ELR (cell line): ENCODE measurements at places on chromosomes 3 and 15.
A peak's percentile ranks its signal among the peaks of the same experiment; 100 is the strongest.

DNA sequence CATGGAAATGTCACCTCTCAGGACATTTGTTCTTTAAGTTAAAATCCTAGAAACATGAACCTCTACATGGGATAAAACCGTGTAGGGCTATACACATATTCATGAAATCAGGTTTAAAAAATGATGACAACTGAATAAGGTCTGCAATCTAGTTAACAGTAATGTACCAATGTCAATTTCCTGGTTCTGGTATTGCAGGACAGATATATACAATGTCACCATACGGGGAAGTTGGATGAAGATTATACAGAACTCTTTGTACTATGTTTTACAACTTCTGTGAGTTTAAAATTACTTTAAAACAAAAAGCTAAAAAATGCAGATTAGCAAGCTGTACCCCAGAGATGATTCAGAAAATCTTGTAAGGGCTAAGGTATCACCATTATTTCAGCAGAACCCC, 6.7 kb downstream of the CNTN3 start:
- DNase-seq: no peak

GRCh38 chr15:83322061-83322460, 37.6 kb upstream of the BNC1 start:
- peak; percentile 55 for DNase-seq

DNA sequence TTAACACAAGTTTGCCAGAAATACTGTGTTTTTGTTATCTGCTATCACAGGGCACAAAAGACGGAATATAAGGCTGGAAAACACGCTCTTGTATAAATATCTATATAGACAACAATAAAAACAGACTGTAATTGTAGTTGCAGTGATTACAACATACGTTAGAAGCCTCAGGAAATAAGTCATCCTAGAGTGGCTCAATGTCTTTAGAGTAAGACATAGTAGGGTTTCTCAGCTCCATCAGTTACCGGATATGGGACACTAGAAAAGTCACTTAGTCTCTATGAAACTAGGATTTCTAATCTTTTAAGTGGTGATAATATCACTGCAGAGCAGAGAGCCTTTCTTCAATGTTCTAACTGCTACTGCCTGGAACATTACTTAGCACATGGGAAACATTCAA, 208.8 kb downstream of the STAG1 start:
- DNase-seq: peak; percentile 78

- no peak for DNase-seq
These were observed 109.7 kb downstream of the TBC1D2B start for GRCh38 chr15:77967798-77968197.

DNA sequence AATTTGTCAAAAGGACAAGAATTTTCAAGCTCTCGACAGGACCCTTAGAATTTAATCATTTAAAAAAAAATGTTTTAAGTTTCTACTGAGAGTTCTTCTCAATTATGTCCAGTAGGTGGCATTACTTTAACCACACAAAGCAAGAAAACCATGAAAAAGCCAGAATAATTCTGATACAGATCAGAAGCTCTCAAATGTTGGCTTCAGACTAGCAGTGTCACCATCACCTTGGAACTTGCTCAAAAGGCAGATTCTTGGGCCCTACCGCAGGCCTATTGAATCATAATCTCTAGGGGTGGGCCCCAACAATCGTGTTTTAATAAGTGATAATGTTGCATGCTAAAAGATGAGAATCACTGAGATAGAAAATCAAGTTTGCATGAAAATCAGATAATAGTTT, 99.5 kb upstream of the KCNMB2 start:
- peak; percentile 53 for DNase-seq

GRCh38 chr3:184133840-184134745, 1.1 kb upstream of the EIF2B5 start:
- peak; percentile 90 for DNase-seq

DNA sequence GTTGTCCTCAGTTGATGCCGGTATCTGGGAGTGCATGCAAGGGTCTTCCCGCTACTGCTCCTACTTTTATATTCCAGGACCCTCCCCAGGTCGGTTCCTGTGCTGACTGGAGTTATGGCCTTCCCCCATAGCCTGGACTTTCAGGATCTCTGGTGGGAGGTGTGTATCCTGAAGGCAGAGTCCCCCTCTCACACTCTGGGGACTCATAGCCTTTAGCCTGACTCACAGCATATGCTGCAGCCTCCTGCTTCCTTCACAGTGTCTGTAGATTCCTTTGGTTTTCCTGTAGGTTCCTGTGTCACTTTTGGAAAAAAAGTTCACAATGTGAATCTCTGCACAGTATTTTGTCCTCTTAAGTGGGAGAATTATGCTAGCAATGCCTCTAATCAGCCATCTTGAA, 180.6 kb upstream of the RBMS3 start:
- peak; percentile 7 for DNase-seq

DNA sequence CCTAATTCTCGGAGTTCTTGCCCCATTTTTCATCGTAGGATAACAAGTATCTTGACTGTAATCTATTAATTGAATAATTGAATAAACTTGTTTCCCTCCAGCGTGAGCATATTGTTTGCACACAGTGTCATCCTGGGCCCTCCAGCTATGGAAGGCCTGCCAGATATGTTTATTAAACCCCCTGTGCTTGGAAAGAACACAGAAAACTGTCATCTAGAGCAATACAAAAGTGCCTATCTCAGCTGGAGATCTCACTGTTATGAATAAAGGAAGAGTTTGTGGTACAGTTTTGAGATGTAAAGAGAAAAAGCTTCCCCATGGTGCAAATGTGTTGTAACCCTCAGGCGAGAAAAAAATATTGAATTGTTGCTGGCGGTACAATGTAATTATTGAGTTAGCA, 405.9 kb downstream of the SOX2 start:
- DNase-seq: no peak

DNA sequence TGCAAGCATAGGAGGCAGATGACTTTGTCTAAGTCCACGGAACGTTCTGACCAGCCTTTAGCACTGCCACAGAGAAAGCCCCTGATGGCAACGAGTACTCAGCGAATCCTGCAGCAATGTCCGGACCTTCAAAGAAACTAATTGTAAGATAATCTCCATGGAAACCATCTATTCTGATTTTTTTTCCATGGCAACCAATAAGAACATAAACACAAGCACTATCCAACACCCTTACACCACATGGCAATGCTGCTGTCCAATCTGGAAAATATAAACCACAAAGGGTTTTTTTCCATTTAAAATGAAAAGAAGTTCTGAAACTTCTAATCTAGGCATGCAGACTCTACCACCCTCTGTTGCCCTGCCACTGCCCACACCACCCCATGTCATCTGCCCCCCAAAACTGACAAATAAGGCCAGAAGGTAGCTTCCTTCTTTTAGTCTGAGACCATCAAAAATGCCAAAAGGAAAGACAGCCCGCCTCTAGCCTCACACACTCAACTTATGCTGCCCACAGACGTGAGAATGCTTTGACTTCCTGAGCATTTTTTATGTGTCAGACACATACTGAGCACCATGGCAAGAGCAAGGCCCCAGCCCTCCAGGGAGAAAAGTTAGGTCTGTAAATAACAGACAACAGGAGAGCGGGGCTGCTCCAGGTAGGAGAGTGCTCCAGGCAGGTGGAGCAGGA, 44.5 kb downstream of the POC1A start:
- no peak for DNase-seq

DNA sequence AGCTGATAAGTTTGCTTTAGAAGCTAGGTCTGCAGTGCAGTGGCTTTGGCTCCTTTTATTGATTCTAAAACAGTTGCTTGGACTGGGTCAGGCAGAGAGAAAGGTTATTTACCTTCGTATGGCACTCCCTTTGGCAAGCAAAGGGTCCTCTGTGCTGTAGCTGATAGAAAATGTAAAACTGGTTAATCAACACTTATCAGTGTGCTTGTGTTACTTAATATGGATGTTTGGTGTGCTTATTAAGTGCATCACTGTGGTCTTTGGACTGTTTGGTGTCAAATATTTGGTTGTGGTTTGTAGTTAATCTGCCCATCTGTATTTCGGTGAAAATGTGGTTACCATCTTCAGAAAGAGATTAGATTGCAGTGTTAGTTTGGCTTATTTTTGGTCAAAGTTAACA, 16.0 kb downstream of the UBE2E2 start:
- no peak for DNase-seq

- peak; percentile 70 for DNase-seq
These were observed 48.5 kb downstream of the ITGA11 start for GRCh38 chr15:68383161-68384074.

GRCh38 chr3:138079901-138080300, 35.5 kb downstream of the DZIP1L start:
- DNase-seq: peak; percentile 12

- DNase-seq: no peak
These were observed 548.4 kb downstream of the EDEM1 start for GRCh38 chr3:5735896-5736295.

GRCh38 chr3:111617912-111618601, 22.9 kb upstream of the ZBED2 start:
- DNase-seq: peak; percentile 24

- no peak for DNase-seq
These were observed 158.6 kb downstream of the THSD4 start for GRCh38 chr15:71273731-71274447.

- peak; percentile 20 for DNase-seq
These were observed 18.4 kb upstream of the RPLP1 start for GRCh38 chr15:69434238-69434637.

DNA sequence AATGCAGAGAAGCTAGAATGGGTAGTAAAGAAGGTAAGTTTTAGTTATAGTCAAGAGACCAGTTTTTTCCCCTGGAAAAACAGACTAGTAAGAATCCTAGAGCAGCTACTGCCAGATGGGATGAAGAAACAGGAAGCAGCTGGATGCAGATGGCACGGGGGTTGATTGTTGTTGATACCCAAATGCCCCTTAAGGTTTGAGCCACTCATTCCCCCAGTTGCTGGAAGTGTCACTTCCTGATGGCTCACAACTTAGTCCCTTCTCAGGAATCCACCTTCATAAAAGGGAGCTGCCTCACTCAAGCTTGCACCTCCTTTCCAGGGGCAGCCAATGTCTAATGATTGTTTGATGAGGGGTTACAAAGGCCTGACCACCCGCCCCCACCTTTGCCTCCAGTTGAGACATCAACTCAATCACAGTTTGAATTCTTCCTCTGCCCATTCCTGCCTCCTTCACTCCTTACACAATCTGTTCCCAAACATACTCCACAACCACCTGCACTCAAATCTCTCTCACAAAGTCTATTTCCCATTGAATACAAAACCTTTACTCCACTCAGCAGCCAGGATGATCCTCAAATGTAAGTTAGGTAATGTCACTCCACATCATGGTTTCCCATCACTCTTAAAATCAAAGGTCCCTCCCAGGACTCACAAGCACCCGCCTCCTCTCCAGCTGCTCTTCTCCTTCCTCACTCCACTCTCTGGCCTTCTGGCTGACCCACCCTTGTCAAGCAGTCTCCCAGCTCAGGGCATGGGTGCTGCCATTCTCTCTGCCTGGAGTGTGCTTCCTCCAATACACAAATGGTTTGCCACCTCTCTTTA, 450.1 kb upstream of the THBS1 start:
- peak; percentile 65 for DNase-seq

GRCh38 chr3:143784446-143784845, 63.8 kb downstream of the SLC9A9 start:
- DNase-seq: no peak

DNA sequence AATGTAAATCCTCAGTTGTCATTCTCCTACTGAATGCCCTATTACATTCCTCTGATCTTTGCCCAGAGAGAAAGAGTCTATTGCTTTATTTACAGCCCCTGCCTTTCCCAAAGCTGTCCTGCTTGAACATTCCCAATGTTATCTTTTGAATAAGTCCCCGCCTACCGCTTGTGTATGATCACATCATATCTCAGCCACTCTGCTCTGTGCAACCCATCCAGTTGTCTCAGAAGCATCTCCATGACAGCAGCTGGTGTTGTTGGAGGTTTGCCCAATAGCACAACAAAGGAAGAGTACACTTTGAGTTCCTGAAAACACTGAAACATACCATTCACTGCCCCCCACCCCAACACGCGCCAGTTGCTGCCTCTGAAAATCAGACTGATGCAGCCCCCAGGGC, 22.0 kb upstream of the FAM3D start:
- no peak for DNase-seq

- no peak for DNase-seq
These were observed 9.5 kb upstream of the PAK6 start for GRCh38 chr15:40229316-40229715.

DNA sequence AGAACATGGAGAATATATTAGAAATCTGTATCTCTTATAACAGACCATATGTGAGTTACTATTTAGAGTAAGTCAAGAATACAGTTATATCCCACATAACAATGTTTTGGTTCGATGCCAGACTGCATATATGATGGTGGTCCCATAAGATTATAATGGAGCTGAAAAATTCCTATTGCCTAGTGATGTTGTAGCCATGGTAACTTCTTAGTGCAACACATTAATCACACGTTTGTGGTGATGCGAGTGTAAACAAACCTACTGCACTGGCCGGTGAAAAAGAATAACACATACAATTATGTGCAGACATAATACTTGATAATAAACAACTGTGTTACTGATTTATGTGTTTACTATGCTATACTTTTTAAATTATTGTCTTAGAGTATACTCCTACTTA, 69.8 kb upstream of the MNS1 start:
- peak; percentile 1 for DNase-seq

DNA sequence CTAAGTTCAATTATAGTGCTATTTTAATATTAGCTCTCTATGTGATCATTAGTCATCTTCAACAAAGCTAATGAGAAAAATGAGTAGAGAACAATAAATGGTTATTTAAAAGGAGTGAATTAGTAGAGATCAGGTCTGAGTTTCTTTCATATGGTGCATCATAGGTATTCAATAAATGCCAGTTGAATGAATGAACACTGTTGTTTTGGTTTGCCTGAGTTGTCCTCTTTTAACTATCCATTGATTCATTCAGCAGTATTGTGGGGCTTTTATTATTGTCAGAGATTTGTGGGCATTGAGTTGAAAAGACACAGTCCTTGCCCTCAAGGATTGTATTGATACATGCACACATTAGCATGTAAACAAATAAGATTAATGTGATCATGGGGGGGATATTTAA, 88.2 kb downstream of the AGBL1 start:
- DNase-seq: no peak

GRCh38 chr3:43733459-43734384, 43.0 kb downstream of the ABHD5 start:
- no peak for DNase-seq

DNA sequence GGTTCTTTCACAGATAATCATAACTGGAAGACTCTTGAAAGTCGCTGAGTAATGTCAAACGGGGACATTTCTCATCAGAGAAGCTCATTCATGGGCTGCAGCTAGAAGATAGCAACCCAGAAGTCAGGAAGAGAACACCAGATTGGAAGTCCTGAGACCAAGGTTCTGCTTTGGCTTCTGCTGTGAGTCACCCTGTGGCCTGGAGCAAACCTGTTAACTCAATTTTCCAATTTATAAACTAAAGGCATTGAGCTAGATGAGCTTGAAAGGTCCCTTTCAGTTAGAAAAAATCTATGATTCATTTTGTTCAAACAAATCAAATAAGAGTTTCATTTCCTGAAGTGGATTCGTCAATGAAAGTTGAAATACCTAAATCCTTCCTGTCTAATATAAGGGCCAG, 402.2 kb downstream of the EPHB1 start:
- no peak for DNase-seq

- peak; percentile 8 for DNase-seq
These were observed 596.6 kb upstream of the AGTR1 start for GRCh38 chr3:148101061-148101460.
